Naive thymus-derived CD8-positive, alpha-beta T cell (primary cell): ENCODE measurements at places on chromosomes 6 and 20. TPM values are rescaled to one million over a fixed set of nuclear protein-coding genes. Genes with fewer than 3 reads are reported as not detected.

- no peaks in the 10 kb centered on the region for H3K27me3 ChIP-seq
- no peak for DNase-seq
- H3K4me1 ChIP-seq = no peaks in the 10 kb centered on the region
- no peaks in the 10 kb centered on the region for H3K36me3 ChIP-seq
Measured at GRCh38 chr6:69111301-69111700, 476.2 kb downstream of the ADGRB3 start.

GRCh38 chr20:40945754-40946450, 82.7 kb upstream of the TOP1 start:
- no peak overlapping the region for H3K27ac ChIP-seq
- H3K4me1 ChIP-seq = peaks cover 18% of the 10 kb centered on the region
- no peak for DNase-seq

GRCh38 chr6:22596011-22596410, 26.6 kb downstream of the HDGFL1 start:
- H3K36me3 ChIP-seq = no peaks in the 10 kb centered on the region
- peaks cover 10% of the 10 kb centered on the region for H3K27me3 ChIP-seq
- no peak for DNase-seq

DNA sequence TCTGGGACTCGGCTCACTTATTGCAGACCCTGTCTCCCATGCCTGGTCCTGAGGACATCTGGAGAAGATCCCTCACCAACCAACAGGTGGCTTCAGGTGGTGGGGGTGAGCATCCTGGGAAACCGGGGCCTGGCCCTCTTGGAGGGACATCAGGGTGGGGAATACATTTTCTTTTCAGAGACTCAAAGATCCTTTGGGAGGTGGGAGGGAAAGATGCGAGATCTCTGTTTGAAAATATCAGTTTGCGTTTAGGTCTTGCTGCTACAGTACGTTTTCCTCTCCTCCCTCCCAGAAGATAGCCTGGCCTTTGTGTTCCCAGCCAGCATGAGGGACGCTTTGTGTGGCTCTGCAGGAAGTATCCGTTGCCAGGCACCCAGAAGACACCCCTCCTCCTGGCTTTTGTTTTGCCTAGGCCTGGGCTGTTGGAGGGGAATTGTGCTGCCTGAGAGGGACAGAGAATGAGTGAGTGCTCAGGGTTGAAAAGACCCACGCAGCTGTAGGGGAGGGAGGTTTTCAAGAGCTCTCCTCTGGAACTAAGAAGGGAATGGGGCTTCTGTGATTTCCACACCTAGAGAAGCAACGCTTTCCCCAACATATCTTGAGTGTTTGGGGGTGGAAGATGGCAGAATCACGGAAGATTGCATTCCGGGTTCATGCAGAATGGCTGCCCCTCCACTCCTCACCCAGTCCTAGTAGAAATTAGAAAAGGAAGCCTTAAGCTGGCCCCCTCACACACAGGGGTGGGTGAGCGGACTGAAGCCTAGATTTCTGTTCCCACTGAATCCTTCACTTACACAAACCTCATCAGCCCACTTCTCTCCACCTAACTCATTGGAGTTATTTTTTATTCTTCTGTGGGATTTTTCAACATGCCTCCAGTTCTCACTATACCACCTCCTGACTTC, 22.0 kb upstream of the SLC2A12 start:
- H3K4me1 ChIP-seq = no peaks in the 10 kb centered on the region

DNA sequence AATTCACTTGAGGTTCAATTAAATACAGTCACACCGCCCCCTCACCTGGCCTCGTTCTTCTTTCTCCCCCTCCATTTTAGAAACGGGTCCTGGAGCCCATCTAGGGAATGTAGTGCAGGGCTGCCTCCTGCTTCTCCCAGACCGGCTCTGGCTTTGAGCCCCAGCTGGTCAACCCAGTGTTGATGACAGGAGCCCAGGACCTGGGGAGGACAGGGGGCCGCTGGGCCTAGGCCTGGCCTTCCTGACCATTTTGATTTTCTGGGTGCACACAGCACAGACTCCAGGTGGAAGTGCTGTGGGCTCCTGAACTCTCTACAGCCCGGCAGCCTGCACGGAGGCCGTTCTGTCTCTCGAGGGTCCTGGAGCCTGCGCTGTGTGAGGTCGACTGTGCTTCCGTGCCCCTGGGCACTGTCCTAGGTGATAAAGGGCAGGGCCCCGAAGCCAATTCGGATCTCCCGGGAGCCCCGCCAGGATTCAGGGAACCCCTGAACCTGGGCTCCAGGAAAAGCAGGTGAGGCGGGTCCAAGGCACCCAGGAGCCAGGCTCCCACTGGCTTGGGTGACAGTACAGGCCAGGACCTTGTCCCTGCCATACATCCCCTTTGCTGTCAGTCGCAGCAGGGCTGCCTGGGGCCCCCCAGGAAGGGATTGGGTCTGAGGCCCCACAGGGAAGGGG, 23.3 kb downstream of the NPEPL1 start:
- H3K4me3 ChIP-seq = no peak overlapping the region
- peaks cover 3% of the 10 kb centered on the region for H3K27me3 ChIP-seq
- H3K27ac ChIP-seq = no peak overlapping the region

- no peak for DNase-seq
- no peak overlapping the region for H3K4me3 ChIP-seq
- H3K36me3 ChIP-seq = no peaks in the 10 kb centered on the region
- H3K4me1 ChIP-seq = no peaks in the 10 kb centered on the region
Measured at GRCh38 chr6:139685009-139685408, 310.6 kb upstream of the CITED2 start.

- H3K4me1 ChIP-seq = no peaks in the 10 kb centered on the region
- no peaks in the 10 kb centered on the region for H3K27me3 ChIP-seq
- H3K27ac ChIP-seq = no peak overlapping the region
- no peak overlapping the region for H3K4me3 ChIP-seq
- DNase-seq = no peak
Measured at GRCh38 chr20:23484081-23484480, 6.8 kb upstream of the CST8 start.

GRCh38 chr6:73471686-73472290, 10.3 kb downstream of the MTO1 start:
- no peaks in the 10 kb centered on the region for H3K27me3 ChIP-seq
- H3K4me3 ChIP-seq = no peak overlapping the region
- H3K27ac ChIP-seq = peak overlapping the region; percentile 9
- DNase-seq = no peak

GRCh38 chr20:48578397-48579098, 249.3 kb downstream of the PREX1 start:
- no peaks in the 10 kb centered on the region for H3K4me1 ChIP-seq
- peak overlapping the region; percentile 67 for H3K27ac ChIP-seq
- no peaks in the 10 kb centered on the region for H3K36me3 ChIP-seq
- H3K27me3 ChIP-seq = peaks cover 12% of the 10 kb centered on the region

- peak overlapping the region; percentile 99 for H3K27ac ChIP-seq
- DNase-seq = peak; percentile 81
- no peaks in the 10 kb centered on the region for H3K27me3 ChIP-seq
- H3K36me3 ChIP-seq = no peaks in the 10 kb centered on the region
- peaks cover 68% of the 10 kb centered on the region for H3K4me1 ChIP-seq
Measured at GRCh38 chr20:57619051-57619831, 985 bp downstream of the ZBP1 start.

- no peak overlapping the region for H3K27ac ChIP-seq
- H3K4me1 ChIP-seq = peaks cover 15% of the 10 kb centered on the region
- peaks cover 33% of the 10 kb centered on the region for H3K27me3 ChIP-seq
Measured at GRCh38 chr6:28474441-28475219, 31.3 kb upstream of the ZSCAN23 start.

- no peak overlapping the region for H3K4me3 ChIP-seq
- H3K27me3 ChIP-seq = no peaks in the 10 kb centered on the region
- H3K27ac ChIP-seq = no peak overlapping the region
- no peak for DNase-seq
Measured at GRCh38 chr6:355373-356208, 36.0 kb upstream of the IRF4 start.

GRCh38 chr6:15340775-15341174, 94.9 kb downstream of the JARID2 start:
- no peaks in the 10 kb centered on the region for H3K36me3 ChIP-seq
- peak overlapping the region; percentile 26 for H3K4me3 ChIP-seq
- peak overlapping the region; percentile 83 for H3K27ac ChIP-seq
- H3K4me1 ChIP-seq = peaks cover 82% of the 10 kb centered on the region
- no peak for DNase-seq
- H3K27me3 ChIP-seq = no peaks in the 10 kb centered on the region

- H3K4me1 ChIP-seq = no peaks in the 10 kb centered on the region
- H3K27ac ChIP-seq = no peak overlapping the region
- H3K4me3 ChIP-seq = no peak overlapping the region
- DNase-seq = no peak
- no peaks in the 10 kb centered on the region for H3K36me3 ChIP-seq
Measured at GRCh38 chr6:138063726-138064125, 43.5 kb downstream of the PERP start.

DNA sequence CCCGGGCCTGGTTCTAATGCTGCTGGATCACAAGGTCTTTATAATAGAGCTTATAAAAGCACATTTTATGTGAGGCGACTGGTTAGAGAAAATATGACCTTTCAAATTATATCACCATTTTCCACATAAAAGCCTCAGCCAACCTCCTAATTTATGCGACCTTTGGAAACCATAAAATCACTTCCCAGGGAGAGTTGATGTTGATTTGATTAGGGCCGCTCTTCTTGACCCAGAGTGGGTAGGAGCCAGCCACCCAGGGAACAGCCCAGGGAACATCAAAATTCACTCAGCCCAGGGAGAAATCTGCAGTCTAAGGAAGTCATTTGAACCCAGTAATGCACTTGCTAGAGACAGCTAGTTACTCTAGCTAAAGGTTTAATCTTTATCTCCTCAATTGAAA, 79.8 kb upstream of the TENT5A start:
- H3K4me1 ChIP-seq = no peaks in the 10 kb centered on the region
- peaks cover 3% of the 10 kb centered on the region for H3K27me3 ChIP-seq
- DNase-seq = no peak

- peak overlapping the region; percentile 68 for H3K4me3 ChIP-seq
- H3K36me3 ChIP-seq = no peaks in the 10 kb centered on the region
- no peaks in the 10 kb centered on the region for H3K27me3 ChIP-seq
- peak overlapping the region; percentile 53 for H3K27ac ChIP-seq
- peak; percentile 45 for DNase-seq
Measured at GRCh38 chr6:158564243-158565121, 4.6 kb downstream of the TMEM181 start.

UBD gene
- polyA plus RNA-seq = not detected

RNF5 gene
- 102 TPM for polyA plus RNA-seq

HLA-DPB1 gene
- polyA plus RNA-seq = 228 TPM

HSPA1L gene
- 0.56 TPM for polyA plus RNA-seq

HRH3 gene
- polyA plus RNA-seq = not detected

HLA-DQB1 gene
- 5.9 TPM for polyA plus RNA-seq

FBXO5 gene
- polyA plus RNA-seq = 7.1 TPM

AKAP12 gene
- polyA plus RNA-seq = not detected

IGF2R gene
- 9.1 TPM for polyA plus RNA-seq

SOBP gene
- 0.08 TPM for polyA plus RNA-seq
